ENCODE measurements at places on chromosomes 7 and 10.

- DNase-seq: no peak
Observed at GRCh38 chr7:120827371-120828118, 30.4 kb downstream of the TSPAN12 start.

DNA sequence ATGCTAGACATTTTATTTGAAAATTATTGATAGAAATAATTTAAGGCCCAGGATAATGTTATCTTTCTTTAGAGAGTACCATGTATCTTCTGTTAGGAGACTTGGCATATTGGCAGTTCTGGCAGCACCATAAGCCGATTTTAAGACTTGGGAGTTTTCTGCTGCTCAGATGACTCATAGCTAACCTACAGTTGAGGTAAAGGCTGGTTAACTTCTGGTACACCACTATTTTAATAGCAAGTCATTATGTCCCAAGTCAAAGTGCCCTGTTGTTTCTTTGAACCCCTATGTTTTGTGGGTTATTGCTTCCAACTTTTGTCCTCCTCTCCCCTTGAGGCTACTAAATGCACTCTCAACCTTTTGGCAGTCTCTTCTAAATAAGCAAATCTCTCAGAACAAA lies 25.2 kb downstream of the ATRNL1 start:
- DNase-seq: no peak

- no peak for DNase-seq
Observed at GRCh38 chr7:1533255-1533546, 2.7 kb downstream of the MAFK start.

DNA sequence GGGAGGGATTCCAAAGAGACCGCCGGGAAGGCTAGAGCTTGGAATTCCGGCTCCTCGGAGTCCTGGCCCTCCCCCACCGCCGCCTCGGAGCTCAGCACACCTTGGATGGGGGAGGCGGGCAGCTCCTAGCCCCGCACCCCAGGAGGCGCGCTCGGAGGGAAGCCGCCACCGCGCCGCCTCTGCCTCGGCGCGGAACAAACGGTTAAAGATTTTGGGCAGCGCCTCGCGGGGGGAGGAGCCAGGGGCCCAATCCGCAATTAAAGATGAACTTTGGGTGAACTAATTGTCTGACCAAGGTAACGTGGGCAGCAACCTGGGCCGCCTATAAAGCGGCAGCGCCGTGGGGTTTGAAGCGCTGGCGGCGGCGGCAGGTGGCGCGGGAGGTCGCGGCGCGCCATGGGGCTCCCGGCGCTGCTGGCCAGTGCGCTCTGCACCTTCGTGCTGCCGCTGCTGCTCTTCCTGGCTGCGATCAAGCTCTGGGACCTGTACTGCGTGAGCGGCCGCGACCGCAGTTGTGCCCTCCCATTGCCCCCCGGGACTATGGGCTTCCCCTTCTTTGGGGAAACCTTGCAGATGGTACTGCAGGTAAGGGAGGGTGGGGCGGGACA lies at the start of gene CYP26A1:
Gene CYP26A1, plus strand, starts transcription at position 355 of the 608 bp plus-strand sequence. Its CDS starts 42 bp downstream, at position 397.
- DNase-seq: no peak

GRCh38 chr7:105756367-105756766 lies 120.0 kb downstream of the ATXN7L1 start:
- no peak for DNase-seq

GRCh38 chr7:12567015-12567414 lies 3.5 kb upstream of the SCIN start:
- no peak for DNase-seq

DNA sequence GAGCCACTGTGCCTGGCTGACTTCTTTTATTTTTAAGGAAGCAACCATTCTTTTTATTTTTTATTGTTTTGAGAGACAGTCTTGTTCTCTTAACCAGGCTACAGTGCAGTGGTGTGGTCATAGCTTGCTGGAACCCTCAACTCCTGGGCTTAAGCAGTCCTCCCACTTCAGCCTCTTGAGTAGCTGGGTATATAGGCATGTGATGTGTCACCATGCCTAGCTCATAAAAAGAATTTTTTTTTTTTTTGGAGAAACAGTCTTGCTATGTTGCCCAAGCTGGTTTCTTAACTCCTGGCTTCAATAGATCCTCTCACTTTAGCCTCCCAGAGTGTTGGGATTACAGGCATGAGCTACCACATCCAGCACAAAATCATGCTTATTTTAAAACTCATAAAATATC lies 5.8 kb downstream of the MCU start:
- DNase-seq: no peak

- no peak for DNase-seq
Observed at GRCh38 chr10:3704565-3705325, 80.3 kb downstream of the KLF6 start.

GRCh38 chr7:7653593-7654187 lies 13.1 kb downstream of the UMAD1 start:
- peak; percentile 50 for DNase-seq

GRCh38 chr7:30671793-30672465 lies 10.3 kb downstream of the CRHR2 start:
- peak; percentile 4 for DNase-seq

DNA sequence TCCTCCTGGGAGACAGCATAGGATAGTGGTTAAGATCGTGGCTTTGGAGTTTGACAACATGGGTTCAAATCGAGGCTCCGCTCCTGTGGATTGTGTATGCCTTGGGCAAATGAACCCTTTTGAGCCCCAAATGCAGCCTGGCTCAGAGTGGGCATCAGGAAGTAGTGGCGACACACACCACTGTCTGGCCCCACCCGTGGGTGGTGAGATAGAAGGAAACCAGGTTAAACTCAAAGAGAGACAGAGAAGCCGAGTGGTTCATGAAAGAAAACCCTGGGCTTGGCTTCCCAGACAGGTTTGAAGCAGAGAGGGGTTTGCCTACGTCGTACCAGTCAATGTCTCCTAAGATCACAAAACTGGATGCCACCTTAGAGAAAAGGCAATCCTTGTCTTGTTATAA lies 57.7 kb downstream of the PRTFDC1 start:
- DNase-seq: peak; percentile 36

- no peak for DNase-seq
Observed at GRCh38 chr7:159159731-159160130, 15.1 kb upstream of the VIPR2 start.

- no peak for DNase-seq
Observed at GRCh38 chr7:105188201-105188600, 174.2 kb downstream of the KMT2E start.

- DNase-seq: no peak
Observed at GRCh38 chr7:149245744-149246143, 6.3 kb downstream of the ZNF212 start.

DNA sequence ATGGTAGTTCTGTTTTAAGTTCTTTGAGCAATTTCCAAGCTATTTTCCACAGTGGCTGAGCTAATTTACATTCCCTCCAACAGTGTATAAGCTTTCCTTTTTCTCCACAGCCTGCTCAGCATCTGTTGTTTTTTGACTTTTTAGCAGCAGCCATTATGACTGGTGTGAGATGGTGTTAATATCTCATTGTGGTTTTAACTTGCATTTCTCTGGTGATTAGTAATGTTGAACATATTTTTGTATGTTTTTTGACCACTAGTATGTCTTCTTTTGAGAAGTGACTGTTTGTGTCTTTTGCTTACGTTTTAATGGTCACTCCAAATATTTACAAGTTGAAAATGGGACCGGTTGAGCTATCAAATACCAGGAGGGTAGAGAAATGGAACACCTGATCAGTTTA lies 20.4 kb downstream of the GNG11 start:
- DNase-seq: no peak

GRCh38 chr7:28490831-28491230 lies 78.5 kb downstream of the CREB5 start:
- DNase-seq: no peak

DNA sequence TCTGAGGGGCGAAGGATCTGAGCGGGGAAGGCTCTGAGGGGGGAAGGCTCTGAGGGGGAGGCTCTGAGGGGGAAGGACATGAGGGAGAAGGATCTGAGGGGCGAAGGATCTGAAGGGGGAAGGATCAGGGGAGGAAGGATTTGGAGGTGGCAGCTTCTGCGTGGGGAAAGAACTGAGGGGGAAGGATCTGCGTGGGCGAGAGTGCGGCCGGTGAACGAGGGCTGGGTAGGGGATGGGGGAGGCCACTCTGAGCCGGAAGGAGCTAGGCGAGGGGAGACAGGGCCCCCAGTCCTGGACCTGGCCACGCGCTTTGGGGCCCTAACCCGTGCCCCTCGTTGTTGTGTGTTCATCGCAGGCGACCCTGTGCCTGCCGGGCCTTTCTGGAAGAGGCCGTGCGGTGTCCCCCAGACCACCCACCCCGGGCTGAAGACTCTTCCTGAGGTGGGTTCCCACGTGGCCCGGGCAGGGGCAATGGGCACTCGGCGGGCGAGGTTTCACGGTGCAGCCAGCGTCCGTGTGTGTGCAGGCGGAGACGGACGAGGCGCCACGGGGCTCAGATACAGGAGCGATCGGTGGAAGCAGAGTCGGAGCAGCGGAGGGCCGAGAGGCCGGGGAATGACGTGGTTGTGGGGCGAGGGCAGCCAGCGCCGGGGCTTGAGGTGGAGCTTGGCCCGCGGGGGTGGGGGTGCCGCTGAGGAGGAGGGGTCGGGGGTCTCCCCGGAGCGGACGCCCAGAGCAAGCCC lies 2.0 kb downstream of the CALY start:
- DNase-seq: peak; percentile 19

DNA sequence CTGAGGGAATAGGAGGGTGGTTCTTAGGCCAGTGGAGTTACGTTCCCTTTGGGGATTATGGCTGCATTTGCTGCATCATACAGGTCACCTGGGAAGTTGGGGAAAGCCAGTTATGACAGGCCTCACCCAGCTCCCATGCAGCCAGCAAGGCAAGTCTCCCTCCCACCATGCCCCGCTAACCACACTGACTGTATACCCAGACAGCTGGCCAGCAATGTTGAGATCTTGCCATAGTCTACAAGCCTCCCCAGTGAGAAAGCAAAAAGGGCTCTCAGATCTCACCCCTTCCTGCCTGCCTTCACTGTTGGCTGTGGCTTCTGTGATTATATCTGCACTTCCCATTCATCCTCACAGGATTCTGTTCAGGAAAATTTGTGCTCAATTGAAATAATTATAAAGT lies 133.3 kb upstream of the HGF start:
- DNase-seq: no peak

- no peak for DNase-seq
Observed at GRCh38 chr10:59587756-59588140, 121.9 kb downstream of the SLC16A9 start.

GRCh38 chr10:133292919-133293809 lies 15.5 kb downstream of the TUBGCP2 start:
- DNase-seq: no peak

GRCh38 chr7:78523930-78524329 lies 725.4 kb downstream of the PHTF2 start:
- DNase-seq: no peak

DNA sequence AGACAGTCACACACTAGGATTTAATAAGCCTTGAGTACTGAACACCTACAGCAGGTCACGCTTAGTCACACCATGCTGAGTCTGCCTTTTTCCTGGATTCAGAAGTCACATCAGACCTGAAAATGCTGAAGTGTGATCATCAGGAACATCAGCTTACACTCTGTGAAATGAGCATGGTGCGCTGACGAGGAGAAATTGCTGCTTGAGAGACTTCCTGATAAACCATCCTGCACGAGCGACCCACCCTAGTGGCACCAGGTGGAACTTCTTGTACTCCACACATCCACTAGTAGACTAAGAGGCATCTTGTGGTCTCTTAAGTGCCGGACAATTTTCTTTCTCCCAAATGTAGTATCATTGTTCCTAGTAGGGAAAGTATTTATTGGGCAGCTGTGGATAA lies 51.8 kb upstream of the MRLN start:
- DNase-seq: no peak

- no peak for DNase-seq
Observed at GRCh38 chr7:122433765-122434164, 129.2 kb upstream of the FEZF1 start.

GRCh38 chr7:80392229-80393169 lies 119.4 kb downstream of the GNAT3 start:
- no peak for DNase-seq

- no peak for DNase-seq
Observed at GRCh38 chr7:115635376-115635775, 395.2 kb downstream of the TFEC start.

DNA sequence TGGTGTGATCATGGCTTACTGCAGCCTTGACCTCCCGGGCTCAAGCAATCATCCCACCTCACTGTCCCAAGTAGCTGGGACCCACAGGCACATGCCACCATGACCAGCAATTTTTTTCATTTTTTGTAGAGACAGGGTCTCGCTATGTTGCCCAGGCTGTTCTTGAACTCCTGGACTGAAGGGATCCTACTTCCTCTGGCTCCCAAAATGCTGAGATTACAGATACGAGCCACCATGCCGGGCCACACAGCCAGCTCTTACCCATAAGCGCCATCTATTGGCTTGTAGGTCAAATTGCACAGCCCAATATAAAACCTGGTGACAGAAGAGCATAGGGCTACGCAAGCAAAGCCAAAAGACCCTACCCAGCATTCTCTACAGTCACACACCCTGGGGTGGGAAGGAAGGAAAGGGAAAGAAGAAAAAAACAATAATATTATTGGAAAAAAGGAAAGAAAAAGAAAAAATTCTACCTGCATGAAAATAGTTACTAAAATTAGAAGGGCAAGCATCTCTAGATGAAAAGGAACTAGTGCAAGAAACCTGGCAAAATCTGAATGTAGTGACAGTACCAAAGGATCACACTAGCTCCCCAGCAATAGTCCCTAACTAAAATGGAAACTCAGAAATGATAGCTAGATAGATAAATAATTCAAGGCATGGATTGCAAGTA lies 29.4 kb upstream of the AMPH start:
- DNase-seq: peak; percentile 45

DNA sequence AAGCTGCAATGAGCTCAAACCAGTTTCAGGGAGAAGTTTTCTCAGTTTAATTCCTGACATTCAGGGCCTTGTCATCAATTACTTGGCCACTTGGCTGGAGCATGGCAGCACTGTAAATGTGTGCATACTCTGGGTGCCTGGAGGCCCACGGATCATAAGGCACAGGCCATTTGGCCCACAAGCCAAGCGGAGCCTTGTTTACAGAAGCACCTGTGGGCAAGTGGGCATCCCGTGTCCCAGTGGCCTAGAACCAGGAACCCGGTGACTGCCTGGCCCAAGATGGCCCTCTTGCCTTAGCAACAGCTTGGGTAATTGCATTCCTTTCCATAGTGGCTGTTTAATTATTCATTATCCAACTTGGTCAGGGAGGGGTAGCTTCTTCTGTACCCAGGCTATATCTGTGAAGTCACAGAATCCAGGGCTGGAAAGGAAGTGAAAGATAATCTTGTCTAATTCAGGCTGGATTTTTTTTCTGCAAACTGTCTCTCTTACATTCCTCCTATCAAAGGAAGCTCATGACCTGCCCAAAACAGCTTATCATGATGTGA lies 426.4 kb upstream of the ZMIZ1 start:
- DNase-seq: no peak

- no peak for DNase-seq
Observed at GRCh38 chr7:137904833-137905232, 58.1 kb upstream of the DGKI start.

All from CD4-positive, alpha-beta T cell treated with Interleukin-10 for 1 hour (primary cell).